ENCODE measurements at places on chromosomes 13 and 19.

DNA sequence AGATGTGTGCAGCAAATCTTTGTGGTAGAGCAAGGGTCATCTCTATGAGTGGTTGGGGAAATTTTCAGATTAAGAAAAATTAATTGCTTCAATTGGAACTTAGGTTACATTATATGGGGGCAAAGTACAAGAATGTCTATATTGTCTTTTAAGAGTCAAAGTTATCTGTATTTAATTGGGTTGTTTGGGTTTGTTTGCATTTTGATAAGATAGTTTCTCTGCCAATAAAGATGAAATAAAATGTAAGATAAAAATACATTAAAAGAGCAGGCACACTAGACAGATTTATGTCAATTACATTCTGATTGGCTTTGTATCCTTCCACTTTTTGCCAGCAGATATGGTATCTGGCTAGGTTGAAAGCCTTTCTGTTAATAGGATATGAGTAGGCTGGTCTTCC, 317.2 kb downstream of the OXGR1 start:
- no peak for DNase-seq

DNA sequence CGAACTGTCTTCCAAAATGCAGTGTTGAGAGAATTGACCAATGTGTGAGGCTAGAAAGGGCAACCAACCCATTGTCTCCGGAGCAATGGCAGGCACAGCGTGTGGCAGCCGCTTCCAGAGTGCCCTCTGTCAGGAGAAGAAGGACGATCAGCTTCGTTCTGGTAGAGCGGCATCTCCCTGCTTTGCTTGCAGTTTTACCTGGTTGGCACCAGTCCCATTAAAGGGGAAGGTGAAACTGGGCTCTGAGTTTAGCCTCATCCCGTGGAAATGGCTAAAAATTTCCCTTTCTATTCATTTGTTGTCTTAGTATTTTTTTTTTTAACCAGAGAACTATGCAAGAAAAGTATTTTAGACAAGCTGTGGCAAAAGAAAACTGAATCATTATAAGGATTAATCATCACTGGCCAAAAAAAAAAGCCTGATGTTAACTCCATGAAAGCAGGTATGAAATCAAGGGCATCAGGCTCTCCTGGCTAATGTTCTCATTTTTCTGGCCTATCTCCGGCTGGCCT, 81.5 kb upstream of the SLC7A1 start:
- peak; percentile 20 for DNase-seq

- no peak for DNase-seq
Measured at GRCh38 chr13:41502673-41503072, 45.3 kb downstream of the RGCC start.

DNA sequence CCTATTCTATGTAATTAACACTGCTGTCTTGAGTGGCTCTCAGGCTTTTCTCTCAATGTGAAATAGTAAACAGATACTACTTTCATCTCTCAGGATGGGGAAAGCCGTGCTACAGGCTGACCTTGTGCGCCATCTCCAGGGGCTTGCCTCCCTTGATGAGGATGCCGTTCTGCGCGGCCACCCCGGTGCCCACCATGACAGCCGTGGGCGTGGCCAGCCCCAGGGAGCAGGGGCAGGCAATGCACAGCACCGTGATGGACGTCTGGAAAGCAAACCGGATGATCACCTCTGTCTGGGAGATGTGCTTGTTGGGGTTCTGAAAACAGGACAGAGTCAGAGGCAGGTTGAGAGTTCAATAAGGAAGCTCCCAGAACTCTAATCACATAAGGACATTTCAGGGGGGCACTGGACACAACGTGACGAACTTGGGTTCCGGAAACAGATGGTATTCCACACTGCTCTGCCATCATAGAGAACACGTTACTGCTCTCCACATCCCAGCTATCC, 65.0 kb downstream of the ATP7B start:
- no peak for DNase-seq

DNA sequence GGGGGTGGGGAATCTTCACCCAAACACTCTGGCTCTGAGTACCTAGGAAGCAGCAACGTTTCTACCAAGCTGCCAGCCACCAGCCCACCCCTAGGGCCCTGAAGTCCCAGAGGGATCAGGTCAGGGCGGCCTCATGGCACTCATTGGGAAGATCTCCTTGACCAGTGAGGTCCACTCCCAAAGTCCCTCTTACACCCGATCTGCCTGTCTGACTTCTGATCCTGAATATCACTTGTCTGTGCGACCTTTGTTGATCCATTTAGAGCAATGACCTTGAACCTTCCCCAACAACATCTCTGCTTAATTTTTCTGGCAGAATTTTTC, 2.1 kb upstream of the GNA15 start:
- DNase-seq: no peak

DNA sequence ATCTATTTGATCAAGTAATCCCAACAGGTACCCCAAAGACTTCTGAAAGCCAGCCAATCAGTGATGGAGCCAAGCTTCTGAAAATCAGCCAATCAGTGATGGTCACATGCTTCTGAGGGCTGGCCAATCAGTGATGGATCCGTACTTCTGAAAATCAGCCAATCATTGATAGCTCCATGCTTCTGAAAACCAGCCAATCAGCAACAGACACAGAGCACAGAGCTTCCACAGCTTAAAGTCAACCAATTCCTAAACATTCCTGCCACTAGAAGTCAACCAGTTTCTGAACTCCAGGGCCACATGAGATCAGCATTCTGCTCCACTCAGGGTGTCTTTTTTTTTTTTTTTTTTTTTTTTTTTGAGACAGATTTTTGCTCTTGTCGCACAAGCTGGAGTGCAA, 8.2 kb upstream of the HSD17B14 start:
- DNase-seq: peak; percentile 58
